Endothelial cell (in vitro differentiated cells): ENCODE measurements at places on chromosomes 16 and 17.
A peak's percentile ranks its signal among the peaks of the same experiment; 100 is the strongest.

DNA sequence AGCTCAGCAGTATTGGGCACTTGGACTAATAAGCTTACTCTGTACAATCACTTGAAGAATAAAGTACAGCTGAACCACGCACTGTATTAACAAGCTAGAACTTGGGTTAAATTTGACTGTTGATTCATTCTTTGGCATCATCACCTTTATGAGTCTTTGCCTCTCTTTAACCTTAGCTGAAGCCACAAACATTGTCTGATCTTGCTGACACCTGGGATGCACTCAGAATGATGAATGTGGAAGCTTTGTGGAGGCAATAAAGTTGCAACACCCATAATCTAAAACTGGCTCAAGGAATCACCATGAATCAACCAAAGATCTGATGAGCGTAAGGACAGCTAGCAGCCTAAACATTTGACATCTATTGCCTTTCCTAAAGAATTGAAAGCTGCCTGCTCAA lies 590.6 kb upstream of the SOX9 start:
- no peak for DNase-seq

GRCh38 chr16:22216191-22216831 lies 10.2 kb downstream of the EEF2K start:
- DNase-seq = no peak

GRCh38 chr17:78596871-78597764 lies 19.9 kb upstream of the DNAH17 start:
- DNase-seq = no peak

- DNase-seq = no peak
Observed at GRCh38 chr16:30787613-30788378, 791 bp upstream of the ZNF629 start.

GRCh38 chr17:28828294-28829040 lies 14.1 kb downstream of the FAM222B start:
- DNase-seq = no peak

GRCh38 chr16:81641395-81642106 lies 137.5 kb upstream of the PLCG2 start:
- no peak for DNase-seq

DNA sequence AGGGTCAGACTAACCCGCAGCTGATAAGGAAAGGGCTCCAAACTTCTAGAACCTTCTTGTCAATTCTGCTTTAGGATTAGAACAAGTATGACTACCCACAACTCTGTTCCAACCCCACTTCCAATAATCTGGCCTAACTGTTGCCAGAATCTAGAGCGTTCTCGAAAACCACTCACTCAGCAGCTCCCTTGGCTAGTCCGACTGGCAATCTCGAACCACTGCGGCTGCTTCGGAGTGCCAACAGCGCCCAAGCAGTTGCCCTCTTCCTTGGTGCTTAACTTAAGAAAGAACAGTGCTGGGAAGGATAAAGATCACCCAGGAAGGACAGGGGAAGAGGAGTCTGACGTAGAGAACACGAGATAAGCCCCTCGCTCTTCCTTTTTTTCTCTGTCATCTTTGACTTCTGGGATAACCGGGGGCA lies 818 bp downstream of the DNAJC7 start:
- no peak for DNase-seq

DNA sequence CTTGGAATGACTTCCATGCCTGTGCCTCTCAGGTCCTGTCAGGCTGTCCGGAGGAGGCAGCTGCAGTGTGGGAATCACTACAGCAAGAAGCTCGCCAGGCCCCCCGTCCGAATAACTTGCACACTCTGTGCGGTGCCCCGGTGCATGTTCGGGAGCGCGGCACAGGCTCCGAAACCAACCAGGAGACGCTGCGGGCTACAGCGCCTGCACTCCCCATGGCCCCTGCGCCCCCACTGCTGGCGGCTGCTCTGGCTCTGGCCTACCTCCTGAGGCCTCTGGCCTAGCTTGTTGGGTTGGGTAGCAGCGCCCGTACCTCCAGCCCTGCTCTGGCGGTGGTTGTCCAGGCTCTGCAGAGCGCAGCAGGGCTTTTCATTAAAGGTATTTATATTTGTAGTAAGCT lies 1.3 kb downstream of the NRN1L start:
- DNase-seq = no peak

DNA sequence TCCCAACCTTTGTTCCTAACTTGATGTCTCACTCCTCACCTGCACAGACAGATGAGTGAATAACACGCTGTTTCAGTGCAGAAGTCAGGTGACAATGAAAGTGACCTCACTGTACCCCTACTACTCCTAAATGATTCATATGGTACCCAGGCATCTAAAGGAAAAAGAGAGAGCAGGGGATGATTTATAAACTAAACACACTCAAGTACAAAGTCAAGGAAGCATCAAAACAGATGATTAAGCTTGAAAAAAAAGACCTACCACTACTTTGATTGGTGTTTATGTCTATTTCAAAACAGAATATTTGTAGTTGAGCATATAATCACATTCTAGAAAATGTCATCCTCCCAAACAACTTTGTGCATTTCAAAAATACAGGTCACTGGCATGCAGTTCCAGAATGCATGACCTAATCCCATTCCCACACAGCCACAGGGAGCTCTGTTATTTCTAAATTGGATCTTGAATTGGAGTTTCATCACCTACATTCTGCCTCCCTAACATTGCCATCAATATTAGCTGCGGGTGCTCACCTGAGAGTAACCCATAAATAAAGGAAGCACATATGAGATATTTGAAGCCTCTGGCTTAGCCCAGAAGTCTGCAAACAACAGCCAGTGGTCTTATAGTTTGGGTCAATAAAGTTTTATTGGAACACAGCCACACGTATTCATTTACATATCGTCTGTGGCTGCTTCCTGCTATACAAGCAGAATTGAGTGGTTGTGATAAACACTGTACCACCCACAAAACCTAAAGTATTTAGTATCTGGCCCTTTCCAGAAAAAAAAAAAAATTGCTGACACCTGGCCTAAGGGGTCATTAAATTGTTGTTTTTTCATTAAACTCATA lies 14.0 kb downstream of the HS3ST3A1 start:
- no peak for DNase-seq

DNA sequence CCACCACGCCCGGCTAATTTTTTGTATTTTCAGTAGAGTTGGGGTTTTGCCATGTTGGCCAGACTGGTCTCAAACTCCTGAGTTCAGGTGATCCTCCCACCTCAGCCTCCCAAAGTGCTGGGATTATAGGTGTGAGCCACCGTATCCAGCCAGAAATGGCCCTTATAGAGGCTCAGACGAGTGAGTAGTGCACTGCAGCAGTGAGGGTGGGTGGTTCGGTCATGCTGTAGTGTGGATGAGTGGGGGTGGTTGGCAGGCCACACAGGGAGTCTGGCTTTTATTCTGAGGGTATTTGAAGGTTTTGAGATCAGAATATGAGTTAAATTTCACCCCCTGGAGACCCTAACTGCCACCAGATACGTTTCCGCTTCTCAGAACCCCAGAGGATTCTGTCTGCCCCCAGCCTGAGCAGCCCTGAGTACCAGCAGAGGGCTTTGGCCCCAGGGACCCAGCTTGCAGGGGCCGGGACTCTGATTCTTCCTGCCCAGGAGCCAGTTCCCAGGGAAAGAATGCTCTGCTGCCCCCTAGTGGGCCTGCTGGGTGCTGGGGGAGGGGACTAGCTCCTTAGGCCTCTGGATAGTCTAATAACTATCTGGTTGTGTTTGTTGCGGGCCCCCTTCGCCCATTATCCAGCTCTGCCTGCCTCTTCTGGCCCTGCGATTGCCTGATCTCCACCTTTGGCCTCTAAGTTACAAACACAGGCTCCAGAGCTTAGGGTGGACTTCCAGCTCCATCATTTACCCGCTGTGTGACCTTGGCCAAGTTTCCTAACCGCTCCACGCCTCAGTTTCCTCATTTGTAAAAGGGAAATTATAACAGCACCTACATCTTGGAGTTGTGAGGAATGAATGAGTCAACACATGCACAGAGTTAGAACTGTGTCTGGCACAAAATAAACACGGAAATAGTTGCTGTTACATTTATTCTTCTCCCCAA lies 2.0 kb downstream of the ZNF771 start:
- peak; percentile 99 for DNase-seq

GRCh38 chr16:17417740-17418139 lies 53.0 kb downstream of the XYLT1 start:
- DNase-seq = no peak

DNA sequence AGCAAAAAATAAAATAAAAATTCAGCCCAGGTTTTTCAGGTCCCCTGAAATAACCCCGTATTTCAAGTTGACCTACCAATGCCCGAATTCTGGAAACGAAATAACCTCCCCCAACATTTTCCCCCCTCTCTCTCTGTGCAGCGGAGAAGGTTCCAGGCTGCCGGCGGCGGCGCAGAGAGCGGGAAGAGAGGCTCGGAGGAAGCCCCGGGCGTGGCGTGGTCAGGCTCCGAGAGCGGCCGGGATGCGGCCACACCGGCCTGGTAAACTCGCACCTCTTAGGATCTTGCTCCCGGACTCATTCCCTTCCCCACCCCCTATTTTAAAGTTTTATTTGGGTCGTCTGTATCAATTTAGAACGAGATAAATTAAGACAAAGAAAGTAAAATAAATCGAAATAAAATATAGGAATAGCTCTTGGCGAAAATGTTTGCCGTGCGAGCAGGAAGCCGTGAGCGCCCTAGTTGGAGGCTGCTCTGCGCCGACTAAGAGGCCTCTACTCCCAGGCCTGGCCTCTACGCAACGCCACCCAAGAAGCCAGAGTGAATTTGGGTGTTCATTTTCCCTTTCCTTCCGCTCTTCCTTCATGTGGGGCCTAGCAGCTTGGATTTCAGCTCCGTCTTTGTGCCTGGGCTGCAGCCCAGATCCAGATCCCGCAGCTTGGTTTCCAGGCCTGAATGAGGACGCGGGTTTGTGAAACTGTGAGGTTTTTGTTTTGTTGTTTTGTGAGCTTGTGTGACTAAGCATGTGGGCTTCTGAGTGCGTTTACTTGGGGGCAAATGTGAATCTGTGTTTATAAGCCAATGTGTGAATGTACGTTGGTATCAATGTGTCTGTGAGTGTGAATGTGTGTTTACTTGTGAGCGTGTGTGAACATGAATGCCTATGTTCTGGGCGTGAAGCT lies 1.5 kb upstream of the HOXB6 start:
- no peak for DNase-seq

DNA sequence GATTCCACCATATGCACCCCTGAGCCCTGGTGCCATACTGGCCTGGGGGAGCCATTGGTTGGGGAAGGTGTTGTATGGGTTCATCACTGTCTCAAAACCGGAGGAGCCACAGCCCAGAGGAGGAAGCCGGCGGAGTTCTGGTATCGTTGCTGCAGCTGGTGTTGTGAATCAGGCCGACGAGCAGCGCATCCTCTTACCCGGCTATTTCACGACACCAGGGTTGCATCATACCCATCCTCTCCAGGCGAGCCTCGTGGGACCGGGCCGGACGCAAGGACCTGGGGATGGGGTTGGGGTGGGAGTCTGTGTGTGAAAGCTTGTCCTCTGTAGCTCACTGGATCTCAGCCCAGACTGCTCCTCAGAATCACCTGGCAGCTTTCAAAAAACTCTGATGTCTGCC lies 6.6 kb upstream of the SLC12A3 start:
- DNase-seq = no peak

DNA sequence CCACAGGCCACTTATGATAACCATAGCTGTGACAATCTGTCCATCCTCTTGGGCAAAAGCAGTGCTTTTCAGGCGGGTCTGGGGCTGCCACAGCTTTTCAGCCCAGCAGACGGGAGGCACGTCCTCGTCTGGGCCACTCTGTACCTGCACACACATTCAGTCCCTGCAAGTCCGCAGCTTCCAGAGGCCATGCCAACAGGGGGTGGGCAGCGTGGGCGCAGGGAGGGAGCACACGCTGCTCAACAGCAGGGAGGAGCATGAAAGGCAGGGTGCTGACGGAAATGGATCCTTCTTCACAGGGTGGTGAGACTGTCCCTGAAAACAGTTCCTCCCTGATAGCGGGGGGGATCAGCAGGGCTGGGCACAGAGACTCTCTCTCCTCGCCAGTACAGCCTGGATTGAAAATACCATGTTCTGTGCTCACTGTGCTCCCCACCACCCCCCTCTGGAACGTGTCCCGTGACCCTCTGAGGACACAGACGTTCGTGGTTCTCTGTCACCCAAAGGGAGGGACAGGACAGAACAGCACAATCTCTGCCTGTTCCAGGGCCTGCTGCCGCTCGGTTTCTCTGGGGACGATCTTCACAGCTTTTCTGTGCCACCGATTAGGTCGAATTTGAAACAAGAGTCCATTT lies 41.7 kb downstream of the PEMT start:
- DNase-seq = no peak

DNA sequence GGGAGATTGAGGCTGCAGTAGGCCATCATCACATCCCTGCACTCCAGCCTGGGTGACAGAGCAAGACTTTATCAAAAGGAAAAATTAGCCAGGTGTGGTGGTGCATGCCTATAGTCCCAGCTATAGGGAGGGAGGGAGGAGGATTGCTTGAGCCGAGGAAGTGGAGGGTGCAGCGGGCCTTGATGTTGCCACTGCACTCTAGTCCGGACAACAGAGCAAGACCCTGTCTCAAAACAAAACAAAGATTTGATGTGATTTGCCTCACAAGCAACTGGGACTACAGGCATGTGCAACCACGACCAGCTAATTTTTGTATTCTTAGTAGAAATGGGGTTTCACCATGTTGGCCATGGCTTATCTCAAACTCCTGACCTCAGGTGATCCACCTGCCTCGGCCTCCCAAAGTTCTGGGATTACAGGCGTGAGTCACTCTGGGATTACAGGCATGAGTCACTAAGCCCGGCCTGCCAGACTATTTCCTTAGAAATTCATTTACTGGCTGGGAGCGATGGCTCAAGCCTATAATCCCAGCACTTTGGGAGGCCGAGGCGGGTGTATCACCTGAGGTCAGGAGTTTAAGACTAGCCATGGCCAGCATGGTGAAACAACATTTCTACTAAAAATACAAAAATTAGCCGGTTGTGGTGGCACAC lies 11.5 kb downstream of the UBE2G1 start:
- DNase-seq = no peak

DNA sequence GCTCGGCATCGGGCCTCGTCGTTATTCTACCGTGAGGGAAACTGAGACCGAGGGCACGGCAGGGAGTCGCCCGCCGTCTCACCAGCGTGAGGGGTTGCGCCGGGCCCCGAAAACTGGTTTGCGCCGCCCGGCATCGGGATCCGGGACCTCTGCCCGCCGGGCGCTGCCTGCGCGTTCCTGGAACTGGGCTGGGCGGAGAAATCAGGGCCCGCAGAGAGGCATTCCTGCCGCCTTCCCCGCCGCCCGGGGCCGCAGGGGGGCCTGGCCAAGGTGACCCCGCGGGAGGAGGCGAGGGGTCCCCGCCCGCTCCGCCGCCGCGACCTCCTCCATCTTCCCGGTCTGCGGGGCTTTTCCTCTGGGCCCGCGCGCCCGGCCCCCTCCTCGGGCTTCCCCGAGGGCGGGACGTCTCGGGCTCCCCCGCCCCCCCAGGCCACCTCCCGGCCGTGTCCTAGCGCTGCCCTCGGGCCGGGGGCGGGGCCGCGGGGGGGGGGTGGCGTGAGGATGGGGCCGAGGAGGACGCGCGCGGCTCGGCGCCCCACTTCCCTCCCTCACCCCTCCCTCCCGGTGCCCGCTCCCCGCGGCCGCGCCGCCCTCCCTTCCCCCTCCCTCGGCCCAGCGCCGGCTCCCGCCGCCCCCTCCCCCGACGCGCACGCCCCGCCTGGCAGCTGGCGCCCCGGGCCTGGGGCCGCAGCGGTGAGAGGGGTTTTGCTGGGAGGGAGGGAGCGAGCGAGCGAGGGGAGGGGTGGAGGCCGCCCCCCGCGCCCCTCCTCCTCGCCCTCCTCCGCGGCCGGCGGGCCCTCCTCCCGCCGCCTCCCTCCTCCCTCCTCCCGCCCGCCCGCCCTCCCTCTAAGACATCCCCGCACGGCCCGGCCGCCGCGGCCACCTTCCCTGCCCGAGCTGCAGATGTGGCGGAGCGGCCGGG lies at the start of gene GLIS2:
GLIS2 (plus strand) TSS at position 882 of the 922 bp plus-strand sequence. CDS start 16,214 bp downstream, outside the sequence.
- peak; percentile 33 for DNase-seq
